Hematopoietic multipotent progenitor cell treated with erythropoietin and hydrocortisone succinate and interleukin-3 and kit ligand, for 8 days (in vitro differentiated cells): ENCODE measurements at places on chromosomes 2 and 18.

GRCh38 chr2:7490672-7491071 lies 573.5 kb downstream of the RNF144A start:
- no peak for DNase-seq

DNA sequence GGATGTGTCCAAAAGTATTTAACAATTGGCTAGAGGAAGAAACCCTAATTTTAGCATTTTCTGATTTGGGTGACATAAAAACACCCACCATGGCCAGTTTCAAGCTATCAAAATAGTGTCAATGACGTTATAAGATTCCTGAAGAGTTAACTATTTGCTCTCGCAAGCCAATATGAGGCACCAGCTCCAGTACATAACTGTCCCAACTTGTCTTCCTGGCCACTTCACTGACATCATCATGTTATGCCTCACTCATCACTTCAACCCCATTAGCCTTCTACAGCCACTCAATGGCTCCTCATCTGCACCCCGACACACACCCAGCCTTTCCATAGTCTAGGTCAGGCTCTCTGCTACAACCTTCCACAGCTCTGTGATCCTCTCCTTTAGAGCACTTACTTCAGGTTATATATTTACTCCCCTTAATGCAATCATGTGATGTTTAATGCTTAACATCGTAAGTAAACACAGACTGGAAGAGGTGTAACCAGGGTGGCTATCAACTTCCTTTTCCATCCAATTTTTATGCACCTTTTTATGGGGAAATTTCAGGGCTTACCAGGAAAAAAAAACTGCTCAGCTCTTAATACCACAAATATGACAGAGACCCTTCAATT lies 158.7 kb downstream of the VWC2L start:
- DNase-seq = no peak

- no peak for DNase-seq
Measured at GRCh38 chr2:210667711-210668110, 111.3 kb downstream of the CPS1 start.

DNA sequence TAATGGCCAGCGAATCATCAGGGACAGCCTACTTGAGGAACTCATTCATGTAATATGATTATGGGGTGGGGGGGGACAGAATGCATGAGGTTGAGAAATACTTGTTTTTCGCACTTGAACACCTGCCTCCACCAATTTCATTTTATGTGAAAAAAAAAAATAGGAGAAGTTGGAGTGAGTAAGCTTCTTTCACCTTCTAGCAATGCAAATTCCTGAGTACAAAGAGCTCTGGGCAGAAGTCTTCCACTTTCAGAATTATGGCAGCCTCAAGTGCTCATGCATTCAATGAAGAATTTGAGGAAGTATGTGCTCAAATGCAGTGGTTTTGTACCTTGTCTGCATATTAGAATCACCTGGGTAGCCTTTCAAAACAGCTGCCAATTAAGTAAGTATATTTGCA lies 40.1 kb upstream of the GPD2 start:
- DNase-seq = no peak

- DNase-seq = no peak
Measured at GRCh38 chr2:97718051-97718882, 4.9 kb downstream of the ZAP70 start.

DNA sequence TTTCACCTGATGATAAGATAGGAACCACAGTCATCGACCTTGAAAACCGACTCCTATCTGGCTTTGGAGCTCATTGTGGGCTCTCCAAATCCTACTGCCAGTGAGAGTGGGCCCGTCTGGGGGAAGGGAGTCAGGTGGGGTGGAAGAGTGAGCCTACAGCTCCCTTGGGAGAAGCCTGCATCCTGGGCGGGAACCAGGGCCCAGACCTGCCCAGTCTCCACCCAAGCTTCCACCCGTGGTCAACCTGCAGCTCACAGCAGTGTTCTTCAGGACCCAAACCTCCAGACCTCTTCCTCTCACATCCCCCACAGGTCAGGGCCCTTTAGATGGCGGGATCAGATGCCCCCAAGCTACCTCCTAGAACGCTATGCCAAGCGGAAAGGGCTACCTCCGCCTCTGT lies 40.2 kb downstream of the LMAN2L start:
- DNase-seq = no peak

GRCh38 chr2:109427661-109428091 lies 186.1 kb downstream of the SEPTIN10 start:
- DNase-seq = no peak

DNA sequence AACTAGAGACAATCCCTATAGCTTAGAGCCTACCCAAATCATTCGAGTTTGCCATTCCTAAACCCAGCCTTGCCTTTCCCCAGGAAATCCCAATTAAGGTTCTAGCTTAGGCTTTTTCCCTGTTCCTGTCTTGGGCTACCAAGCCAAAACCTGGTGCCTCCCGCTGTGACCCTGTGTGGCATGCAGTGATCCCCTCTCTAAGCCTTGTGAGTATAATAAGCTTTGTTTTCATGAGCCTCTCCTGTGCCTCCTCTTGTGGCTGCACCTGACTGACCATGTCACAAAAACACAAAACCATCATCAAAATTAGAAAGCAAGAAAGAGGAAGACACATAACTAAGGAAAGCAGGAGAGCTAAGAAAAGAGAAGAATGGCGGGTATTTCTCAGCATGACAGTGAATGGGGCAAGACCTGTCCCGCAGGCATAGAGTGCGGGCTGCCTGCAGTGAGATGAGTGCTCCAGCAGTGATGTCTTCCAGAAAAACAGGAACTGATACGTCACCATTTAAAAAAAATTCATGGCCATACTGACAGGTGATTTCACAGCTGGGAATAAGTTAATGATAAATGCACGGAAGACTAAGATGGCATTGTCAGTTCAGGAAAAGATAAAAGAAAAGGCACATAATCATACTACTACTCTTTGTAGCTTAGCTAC lies 9.2 kb upstream of the PAIP2B start:
- no peak for DNase-seq

DNA sequence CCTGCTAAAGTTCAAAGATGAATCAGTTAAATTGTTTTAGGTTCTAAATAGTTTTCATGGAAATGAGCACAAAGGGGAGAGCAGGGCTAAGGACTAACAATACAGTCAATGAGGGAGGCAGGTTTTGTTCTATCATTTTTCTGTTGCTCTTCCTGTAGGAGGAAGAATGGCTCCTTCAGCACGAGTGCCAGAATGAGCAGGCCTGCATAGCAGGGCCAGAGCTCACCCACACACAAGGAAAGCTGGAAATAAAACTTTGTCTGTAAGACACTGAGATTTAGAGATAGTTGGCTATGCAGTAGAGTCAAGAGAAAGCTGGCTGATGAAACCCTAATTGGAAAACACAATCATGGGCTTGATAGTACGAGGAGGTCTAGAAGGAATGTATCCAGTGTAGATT lies 313.3 kb downstream of the MBD2 start:
- no peak for DNase-seq

DNA sequence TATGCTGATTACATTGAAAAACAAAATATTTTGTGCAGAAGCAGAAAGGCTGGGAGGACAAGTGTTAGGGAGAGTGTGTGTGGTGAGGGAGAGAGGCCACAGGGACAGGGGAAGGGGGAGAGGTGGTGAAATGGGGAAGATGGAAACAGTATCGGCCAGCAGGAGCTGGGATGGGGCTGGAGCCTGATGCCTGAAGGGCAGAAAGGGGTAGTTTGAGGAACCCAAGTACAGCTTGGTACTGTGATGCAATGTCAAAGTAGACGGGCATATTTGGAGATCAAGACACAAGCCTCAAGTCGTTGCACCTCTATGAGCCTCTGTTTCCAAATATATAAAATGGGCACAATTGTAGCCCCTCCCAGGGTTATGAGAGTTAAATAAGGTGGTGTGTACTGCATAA lies 152.1 kb downstream of the LPIN1 start:
- DNase-seq = no peak

DNA sequence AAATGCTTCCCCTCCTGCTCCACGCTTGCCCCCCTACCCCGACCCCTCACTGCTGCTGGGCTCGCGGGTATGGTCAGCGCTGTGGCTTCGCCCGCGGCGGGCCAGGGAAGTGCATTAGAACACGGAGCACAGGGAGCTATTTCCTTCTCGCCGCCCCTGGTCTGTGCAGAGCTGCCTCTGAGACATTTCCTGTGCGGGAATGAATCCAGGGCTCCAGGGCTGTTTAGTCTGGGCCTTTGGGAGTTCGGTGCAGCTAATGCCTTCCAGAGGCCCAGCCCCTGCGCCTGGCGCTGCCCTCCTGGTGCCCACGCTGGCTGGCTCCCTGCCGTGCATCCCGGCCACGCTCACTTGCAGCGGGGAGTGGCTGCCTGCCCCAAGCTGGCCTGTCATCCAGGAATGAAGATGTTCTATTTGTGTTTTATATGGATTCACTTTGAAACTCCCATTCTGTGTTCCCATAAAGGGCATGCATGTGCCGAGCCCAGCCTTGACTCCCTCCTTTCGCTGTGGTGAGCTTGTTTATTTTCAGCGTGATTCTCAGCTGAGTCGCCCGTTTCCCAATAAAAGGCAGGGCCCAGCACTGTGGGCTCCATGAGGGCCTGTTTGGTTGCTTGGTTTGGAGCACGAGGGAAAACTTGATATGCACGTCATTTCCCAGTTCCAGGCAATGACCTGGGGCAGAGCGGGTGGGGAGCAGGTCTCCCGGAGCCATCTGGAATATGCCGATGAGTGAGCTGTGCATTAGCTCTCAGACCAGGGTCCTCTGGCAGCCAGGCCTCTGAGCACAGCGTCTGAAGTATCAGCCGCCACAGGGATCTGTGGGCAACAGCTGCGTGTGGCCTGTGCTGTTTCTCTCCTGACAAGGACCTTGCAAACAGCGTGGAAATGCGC lies 42.7 kb downstream of the SH3RF3 start:
- DNase-seq = no peak

- no peak for DNase-seq
Measured at GRCh38 chr2:156649596-156649995, 213.4 kb downstream of the GPD2 start.

DNA sequence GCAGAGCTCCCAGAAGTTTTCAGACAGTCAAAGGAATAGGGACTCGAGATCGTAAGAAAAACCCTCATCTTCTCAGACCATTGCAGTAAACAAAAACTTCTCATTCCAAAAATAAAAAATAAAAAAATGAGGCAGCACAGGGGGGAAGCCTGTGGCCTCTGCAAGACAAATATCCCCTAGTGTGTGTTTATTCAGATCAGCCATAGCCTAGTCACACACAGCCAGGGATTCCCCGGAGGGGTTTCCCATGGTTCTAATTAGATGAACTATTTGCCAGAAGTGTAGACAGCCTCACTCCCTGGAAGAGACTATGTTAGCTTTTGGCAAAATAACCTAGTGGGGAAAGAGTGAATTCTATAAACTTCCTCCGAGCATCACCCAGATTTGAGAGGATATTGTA lies 122.9 kb upstream of the KLF7 start:
- no peak for DNase-seq

DNA sequence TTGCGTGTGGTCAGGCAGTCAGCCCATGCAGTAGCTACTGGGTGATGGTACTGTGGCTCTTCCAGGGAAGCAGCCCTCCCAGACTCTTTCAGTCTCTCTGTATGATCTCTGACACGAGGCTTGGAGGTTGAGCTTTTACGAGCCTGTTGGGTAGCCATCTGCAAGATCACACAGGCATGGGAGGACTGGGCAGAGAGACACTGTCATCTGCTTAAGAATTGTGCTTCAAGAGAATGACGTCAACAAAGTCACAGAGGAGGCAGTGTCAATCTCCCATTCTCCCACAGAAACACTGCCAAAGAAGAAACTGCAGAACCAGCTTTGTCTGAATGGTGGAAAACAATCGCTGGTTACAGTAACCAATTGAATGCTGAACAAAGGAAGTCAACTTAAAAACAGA lies 78.4 kb upstream of the MC2R start:
- DNase-seq = no peak

GRCh38 chr18:9422816-9423519 lies 52.3 kb upstream of the RALBP1 start:
- DNase-seq = no peak

DNA sequence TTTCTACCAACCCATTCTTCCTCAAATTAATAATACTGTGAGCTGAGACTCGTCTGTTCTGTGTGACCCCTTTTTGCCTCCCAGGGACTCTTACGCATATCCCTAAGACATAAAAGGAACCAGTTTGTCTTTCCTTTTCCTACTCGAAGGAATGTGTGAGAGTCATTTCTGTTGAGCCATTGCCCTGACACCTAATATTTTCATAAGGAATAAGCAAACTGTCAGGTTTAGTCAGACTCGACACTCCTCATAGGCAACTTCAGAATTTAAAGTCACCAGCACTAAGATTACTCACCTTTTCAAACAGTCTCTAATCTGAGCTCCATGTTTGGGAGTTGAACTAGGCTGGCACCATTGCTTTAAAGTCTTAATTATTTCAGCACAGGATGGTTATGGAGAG lies 305.5 kb downstream of the IKZF2 start:
- DNase-seq = no peak

- DNase-seq = no peak
Measured at GRCh38 chr2:98768384-98769113, 37.6 kb upstream of the MGAT4A start.

DNA sequence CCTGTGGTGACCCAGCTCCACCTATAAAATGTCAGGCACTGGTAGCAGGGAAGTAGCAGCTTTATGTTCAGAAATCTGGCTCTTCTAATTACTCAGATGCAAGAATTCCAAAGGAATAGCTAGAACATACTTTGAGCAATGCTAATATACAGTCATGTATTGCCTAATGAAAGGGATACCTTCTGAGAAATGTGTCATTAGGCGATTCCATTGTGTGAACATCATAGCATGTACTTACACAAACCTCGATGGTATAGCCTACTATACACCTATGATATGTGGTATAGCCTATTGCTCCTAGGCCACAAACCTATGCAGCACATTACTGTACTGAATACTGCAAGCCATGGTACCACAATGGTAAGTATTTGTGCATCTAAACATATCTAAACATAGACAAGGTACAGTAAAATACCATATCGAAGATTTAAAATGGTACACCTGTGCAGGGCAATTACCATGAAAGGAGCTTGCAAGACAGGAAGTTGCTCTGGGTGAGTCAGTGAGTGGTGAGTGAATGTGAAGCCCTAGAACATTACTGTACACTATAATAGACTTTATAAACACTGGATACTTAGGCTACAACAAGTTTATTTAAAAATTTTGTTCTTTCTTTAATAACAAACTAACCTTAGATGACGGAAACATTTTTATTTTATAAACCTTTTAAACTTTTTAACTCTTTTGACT lies 50.3 kb upstream of the ETAA1 start:
- no peak for DNase-seq

- no peak for DNase-seq
Measured at GRCh38 chr2:215059724-215060123, 78.7 kb downstream of the ABCA12 start.
